ENCODE measurements at places on chromosomes 6 and 20. TPM values are rescaled to one million over a fixed set of nuclear protein-coding genes. Genes with fewer than 3 reads are reported as not detected.

Gene GATA5
- total RNA-seq: 0.33 TPM

Gene MUCL3
- not detected for total RNA-seq

Gene OSTM1
- 65.8 TPM for total RNA-seq

Gene SMIM28
- total RNA-seq: not detected

Gene NEU1
- 54.4 TPM for total RNA-seq

Gene ADGRB3
- total RNA-seq: 1.8 TPM

Gene LY6G6F
- not detected for total RNA-seq

DNA sequence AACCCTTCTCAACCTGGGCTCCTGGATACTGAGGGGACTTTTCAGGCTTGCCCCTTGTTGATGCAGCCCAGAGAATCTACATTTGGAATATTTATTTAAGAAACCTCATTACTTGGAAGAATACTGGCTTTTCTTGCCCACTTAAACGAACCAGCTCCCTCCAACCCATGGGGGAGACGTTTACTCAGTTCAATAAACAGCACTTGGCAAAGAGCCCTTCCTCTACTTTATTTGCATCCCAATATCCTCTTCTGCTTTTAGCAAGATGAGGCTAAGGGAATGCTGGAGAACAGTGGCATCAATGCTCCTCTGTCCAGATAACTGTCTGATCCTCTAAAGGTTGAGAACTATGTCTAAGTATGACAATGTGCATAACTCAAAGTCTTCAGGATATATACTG, 22.2 kb downstream of the PTPRK start:
- no peaks in the 10 kb centered on the region for H3K4me1 ChIP-seq
- no peaks in the 10 kb centered on the region for H3K36me3 ChIP-seq
- no peak overlapping the region for H3K27ac ChIP-seq
- H3K27me3 ChIP-seq: no peaks in the 10 kb centered on the region
- no peak overlapping the region for H3K4me3 ChIP-seq

DNA sequence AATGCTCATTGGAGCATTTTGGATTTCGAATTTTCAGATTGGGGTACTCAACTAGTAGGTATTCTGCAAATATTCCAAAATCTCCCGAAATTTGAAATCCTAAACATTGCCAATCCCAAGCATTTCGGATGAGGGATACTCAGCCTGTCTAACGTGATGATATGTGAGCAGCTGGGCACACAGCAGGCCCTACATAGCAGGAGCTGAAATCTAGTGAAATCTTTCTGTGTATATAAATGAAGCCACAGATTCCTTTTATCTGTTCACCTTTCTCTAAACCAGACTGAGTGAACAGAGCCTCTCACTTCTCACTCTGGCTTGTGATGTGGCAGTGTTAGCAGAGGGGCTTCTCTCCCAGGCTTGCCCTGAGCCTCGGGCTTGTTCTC, 17.8 kb downstream of the STX16 start:
- no peaks in the 10 kb centered on the region for H3K27me3 ChIP-seq

DNA sequence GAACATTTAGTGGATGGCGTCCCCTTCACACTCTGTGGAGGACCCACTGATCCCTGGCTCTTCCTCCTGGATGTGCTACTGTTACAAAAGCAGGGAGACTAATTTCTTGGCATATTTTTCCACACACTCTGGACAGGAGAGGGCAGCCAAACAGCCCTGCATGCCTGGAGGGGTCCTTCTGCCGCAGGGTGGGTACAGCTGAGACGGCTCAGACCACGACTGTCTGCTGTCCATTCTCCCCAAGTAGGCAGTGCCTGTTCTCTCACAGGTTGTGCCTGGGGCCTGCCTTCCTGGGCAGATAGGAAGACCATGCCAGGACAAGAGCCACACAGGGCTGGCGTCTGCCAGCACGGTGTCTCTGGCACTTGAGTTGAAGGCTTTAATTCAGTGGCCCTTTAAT, 260.1 kb downstream of the FOXC1 start:
- H3K4me3 ChIP-seq: no peak overlapping the region
- H3K27ac ChIP-seq: no peak overlapping the region
- DNase-seq: no peak
- no peaks in the 10 kb centered on the region for H3K36me3 ChIP-seq
- no peaks in the 10 kb centered on the region for H3K4me1 ChIP-seq
- no peaks in the 10 kb centered on the region for H3K27me3 ChIP-seq

- H3K36me3 ChIP-seq: no peaks in the 10 kb centered on the region
- H3K4me1 ChIP-seq: peaks cover 20% of the 10 kb centered on the region
- H3K27ac ChIP-seq: no peak overlapping the region
- no peak for DNase-seq
These were observed 94.5 kb upstream of the FOXP4 start for GRCh38 chr6:41451515-41452163.

GRCh38 chr6:128600397-128600951, 80.1 kb upstream of the PTPRK start:
- no peak for DNase-seq
- H3K4me3 ChIP-seq: no peak overlapping the region
- H3K4me1 ChIP-seq: no peaks in the 10 kb centered on the region
- no peaks in the 10 kb centered on the region for H3K36me3 ChIP-seq
- H3K27me3 ChIP-seq: no peaks in the 10 kb centered on the region

- no peaks in the 10 kb centered on the region for H3K4me1 ChIP-seq
- H3K27me3 ChIP-seq: no peaks in the 10 kb centered on the region
- no peaks in the 10 kb centered on the region for H3K36me3 ChIP-seq
These were observed 423.5 kb downstream of the GJA1 start for GRCh38 chr6:121858986-121859385.

- peaks cover 7% of the 10 kb centered on the region for H3K36me3 ChIP-seq
- H3K27me3 ChIP-seq: no peaks in the 10 kb centered on the region
- no peak for DNase-seq
- H3K27ac ChIP-seq: no peak overlapping the region
- H3K4me3 ChIP-seq: no peak overlapping the region
- peaks cover 24% of the 10 kb centered on the region for H3K4me1 ChIP-seq
These were observed 26.0 kb downstream of the MYLIP start for GRCh38 chr6:16154904-16155303.

GRCh38 chr20:34772437-34772836, 53.0 kb downstream of the NCOA6 start:
- no peak for DNase-seq
- peaks cover 37% of the 10 kb centered on the region for H3K4me1 ChIP-seq
- no peak overlapping the region for H3K27ac ChIP-seq
- no peaks in the 10 kb centered on the region for H3K27me3 ChIP-seq

DNA sequence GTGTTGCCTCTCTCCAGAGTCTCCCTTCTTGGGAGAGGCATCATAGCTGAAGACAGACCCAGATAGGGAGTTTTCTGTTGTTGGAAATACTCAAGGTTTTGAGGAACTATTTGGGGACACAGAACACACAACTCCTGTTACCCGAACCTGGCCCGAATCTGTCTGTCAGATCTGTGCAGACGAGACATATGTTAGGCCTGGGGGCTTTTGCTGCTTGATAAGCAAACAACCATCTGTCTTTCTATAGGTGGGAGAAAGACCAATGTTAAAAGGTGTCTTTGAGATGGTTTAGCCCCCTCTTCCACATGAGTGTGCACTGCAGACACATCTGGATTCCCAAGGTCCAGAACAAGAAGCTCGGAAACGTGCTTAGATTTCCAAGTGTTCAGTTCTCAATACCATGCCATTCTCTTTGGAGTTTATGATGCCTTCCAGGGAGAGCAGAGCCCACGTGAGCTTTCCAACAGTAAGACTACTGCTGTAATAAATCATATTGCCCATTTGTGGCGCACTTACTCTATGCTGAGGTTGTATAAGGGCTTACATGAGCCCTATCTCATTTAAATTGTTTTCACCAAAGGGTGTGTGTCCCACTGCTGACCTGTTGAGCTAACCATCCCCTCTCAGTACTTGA, 3.8 kb upstream of the STX16 start:
- H3K27me3 ChIP-seq: no peaks in the 10 kb centered on the region
- H3K36me3 ChIP-seq: no peaks in the 10 kb centered on the region
- peaks cover 15% of the 10 kb centered on the region for H3K4me1 ChIP-seq
- no peak overlapping the region for H3K4me3 ChIP-seq
- no peak for DNase-seq

GRCh38 chr6:21845439-21846140, 252.0 kb downstream of the SOX4 start:
- no peak overlapping the region for H3K4me3 ChIP-seq
- H3K4me1 ChIP-seq: no peaks in the 10 kb centered on the region
- no peak overlapping the region for H3K27ac ChIP-seq
- H3K36me3 ChIP-seq: no peaks in the 10 kb centered on the region
- no peaks in the 10 kb centered on the region for H3K27me3 ChIP-seq

- H3K36me3 ChIP-seq: no peaks in the 10 kb centered on the region
- no peak overlapping the region for H3K27ac ChIP-seq
- H3K4me3 ChIP-seq: no peak overlapping the region
These were observed 480.0 kb upstream of the JARID2 start for GRCh38 chr6:14765721-14766390.

DNA sequence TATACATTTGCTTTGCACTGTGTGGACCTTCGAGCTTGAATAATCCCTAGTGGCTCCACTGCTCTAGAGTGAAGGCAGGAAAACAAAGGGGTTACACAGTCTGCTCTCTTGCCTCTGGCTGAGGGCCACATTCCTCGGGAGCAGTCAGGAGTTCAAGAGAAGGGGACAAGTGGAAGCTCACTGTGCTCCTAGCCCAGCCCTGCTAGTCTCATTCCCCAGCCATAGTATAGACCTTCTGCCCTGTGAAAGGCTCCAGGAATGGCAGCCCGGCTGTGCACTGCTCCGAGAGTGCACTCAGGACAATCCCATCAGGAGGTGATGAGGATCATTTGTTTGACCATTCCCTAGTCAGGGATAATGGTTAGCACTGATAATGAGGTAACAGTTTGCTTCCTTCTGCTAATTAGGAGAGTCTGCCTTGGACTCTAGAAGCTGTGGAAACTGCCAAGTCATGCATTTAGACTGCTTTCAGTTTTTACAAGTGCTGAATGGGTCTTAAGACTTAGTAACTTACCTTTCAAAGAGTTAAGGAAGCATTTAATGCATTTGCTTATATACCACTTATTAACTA, 8.5 kb downstream of the IYD start:
- no peaks in the 10 kb centered on the region for H3K27me3 ChIP-seq
- H3K4me1 ChIP-seq: peaks cover 61% of the 10 kb centered on the region
- DNase-seq: peak; percentile 97
- H3K36me3 ChIP-seq: no peaks in the 10 kb centered on the region
- peak overlapping the region; percentile 2 for H3K4me3 ChIP-seq

- DNase-seq: no peak
- no peak overlapping the region for H3K27ac ChIP-seq
- peaks cover 6% of the 10 kb centered on the region for H3K4me1 ChIP-seq
- no peaks in the 10 kb centered on the region for H3K36me3 ChIP-seq
- no peak overlapping the region for H3K4me3 ChIP-seq
These were observed 16.4 kb downstream of the TBPL1 start for GRCh38 chr6:133969285-133969920.

DNA sequence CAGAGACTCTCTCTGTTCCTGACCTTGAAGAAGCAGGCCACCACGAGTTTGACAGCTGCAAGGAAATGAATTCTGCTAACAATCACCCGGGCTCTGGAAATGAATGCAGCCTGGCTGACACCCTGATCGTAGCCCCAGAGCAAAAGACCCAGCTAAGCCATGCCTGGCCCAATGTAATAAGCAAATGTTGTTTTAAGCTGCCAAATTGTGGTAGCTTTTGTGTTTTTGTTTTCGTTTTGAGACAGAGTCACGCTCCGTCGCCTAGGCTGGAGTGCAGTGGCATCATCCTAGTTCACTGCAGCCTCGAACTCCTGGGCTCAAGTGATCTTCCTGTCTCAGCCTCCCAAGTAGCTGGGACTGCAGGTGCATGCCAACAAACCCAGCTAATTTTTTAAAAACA, 3.3 kb upstream of the OXT start:
- DNase-seq: no peak
- no peak overlapping the region for H3K4me3 ChIP-seq
- H3K27ac ChIP-seq: no peak overlapping the region
- H3K4me1 ChIP-seq: peaks cover 21% of the 10 kb centered on the region

DNA sequence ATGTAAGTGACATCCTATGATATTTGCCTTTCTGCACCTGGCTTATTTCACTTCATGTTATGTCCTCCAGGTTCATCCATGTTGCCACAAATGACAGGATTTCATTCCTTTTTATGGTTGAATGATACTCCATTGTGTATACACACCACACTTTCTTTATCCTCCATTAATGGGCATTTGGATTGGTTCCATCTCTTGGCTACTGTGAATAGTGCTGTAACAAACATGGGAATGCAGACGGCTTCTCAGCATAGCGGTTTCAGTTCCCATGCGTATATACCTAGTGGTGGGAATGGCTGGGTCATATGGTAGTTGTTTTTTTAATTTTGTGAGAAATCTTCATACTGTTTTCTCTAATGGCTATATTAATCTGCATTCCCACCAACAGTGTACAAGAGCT, 14.8 kb downstream of the MTHFD1L start:
- no peak overlapping the region for H3K27ac ChIP-seq
- H3K36me3 ChIP-seq: no peaks in the 10 kb centered on the region
- H3K4me3 ChIP-seq: no peak overlapping the region
- H3K4me1 ChIP-seq: peaks cover 40% of the 10 kb centered on the region
- no peak for DNase-seq

- peak overlapping the region; percentile 70 for H3K27ac ChIP-seq
- H3K4me3 ChIP-seq: peak overlapping the region; percentile 45
- peak; percentile 63 for DNase-seq
- H3K36me3 ChIP-seq: peaks cover 11% of the 10 kb centered on the region
These were observed 1.1 kb upstream of the MRGBP start for GRCh38 chr20:62795023-62795761.

- no peak overlapping the region for H3K27ac ChIP-seq
- H3K27me3 ChIP-seq: no peaks in the 10 kb centered on the region
- H3K4me3 ChIP-seq: no peak overlapping the region
These were observed 57.4 kb downstream of the DTD1 start for GRCh38 chr20:18645196-18645745.

GRCh38 chr6:16974387-16974673, 127.5 kb upstream of the STMND1 start:
- H3K27ac ChIP-seq: no peak overlapping the region
- no peaks in the 10 kb centered on the region for H3K4me1 ChIP-seq
- no peak for DNase-seq

- no peak overlapping the region for H3K4me3 ChIP-seq
- no peaks in the 10 kb centered on the region for H3K27me3 ChIP-seq
- H3K36me3 ChIP-seq: no peaks in the 10 kb centered on the region
- no peak overlapping the region for H3K27ac ChIP-seq
- no peak for DNase-seq
These were observed 7.2 kb downstream of the PNLDC1 start for GRCh38 chr6:159807150-159807858.

DNA sequence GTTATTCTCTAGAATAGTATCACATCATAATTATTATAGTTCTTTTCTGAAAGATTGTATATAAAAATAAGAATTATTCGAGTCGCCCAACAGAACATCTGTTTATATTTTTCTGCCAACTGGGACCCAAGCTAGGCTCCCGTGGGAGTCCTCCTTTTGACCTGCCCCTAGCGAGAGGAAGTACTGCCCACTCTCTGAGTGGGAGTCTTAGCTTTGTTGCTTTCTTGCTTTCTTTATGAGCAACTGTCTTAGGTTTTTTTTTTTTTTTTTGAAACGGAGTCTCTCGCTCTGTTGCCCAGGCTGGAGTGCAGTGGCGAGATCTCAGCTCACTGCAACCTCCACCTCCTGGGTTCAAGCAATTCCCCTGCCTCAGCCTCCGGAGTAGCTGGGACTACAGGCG, 202.0 kb upstream of the ZNF184 start:
- H3K4me3 ChIP-seq: no peak overlapping the region
- H3K27ac ChIP-seq: no peak overlapping the region
- H3K27me3 ChIP-seq: peaks cover 33% of the 10 kb centered on the region
